ENCODE measurements at places on chromosomes 7 and 10.

DNA sequence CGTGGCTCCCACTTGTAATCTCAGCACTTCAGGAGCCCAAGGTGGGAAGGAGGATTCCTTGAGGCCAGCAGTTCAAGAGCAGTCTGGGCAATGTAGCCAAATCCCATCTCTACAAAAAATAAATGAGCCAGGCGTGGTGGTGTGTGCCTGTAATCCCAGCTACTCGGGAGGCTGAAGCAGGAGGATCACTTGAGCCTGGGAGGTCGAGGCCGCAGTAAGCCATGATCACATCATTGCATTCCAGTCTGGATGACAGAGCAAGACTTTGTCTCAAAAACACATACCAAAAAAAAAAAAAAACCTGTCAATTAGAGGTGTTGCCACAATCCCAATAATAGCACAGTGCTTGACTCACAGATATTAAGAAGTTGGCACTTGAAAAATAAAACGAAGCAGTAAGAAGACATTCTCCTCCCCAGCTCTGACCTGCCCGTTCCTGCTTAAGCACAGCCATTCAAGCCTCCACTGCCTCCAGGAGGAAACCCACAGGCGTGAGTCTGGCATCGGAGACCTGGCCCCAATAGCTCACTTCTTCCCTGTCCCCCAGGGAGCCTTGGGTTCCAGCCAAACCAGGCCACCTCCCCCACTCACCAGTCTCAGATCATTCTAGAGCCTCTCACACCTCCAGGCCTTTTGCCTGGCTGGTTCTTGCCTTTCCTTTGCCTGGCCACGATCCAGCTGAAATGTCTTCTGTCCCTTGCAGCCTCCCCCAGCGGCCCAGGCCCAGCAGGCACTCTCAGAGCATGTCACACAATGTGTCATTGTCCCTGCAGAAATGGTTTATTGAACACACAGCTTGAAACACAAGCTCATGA lies 45.3 kb upstream of the GTF2I start:
- DNase-seq: no peak

DNA sequence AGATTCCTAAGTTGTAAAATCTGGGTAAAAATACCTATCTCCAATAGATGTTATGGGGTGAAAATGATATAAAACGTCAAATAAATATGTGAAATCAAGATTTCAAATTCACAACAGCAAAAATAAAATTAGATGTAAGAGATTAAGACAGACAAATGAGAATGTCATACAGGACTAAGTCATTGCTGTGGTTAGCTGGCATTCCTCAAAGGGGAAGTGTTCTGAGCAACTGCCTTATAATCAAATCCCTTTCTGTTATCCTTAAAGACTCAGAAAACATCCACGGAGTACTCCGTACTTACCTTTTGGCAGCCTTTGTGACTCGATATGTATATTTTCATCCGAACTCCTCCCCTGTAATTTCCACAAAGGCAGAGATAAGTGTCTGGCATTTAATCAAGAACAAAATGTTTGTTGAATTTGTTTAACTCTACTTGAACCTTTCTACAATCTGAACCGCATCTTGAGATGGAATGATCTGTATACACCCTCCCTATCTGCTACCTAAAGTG lies 559.6 kb downstream of the GATA3 start:
- DNase-seq: no peak

GRCh38 chr7:134874407-134874806 lies 95.0 kb downstream of the CALD1 start:
- DNase-seq: no peak

- no peak for DNase-seq
These were observed 10.4 kb downstream of the CHRM2 start for GRCh38 chr7:136878878-136879277.

GRCh38 chr10:62050893-62051433 lies 149.5 kb downstream of the ARID5B start:
- DNase-seq: peak; percentile 50

- DNase-seq: no peak
These were observed 1.2 kb upstream of the ITGB1 start for GRCh38 chr10:32959006-32959920.

DNA sequence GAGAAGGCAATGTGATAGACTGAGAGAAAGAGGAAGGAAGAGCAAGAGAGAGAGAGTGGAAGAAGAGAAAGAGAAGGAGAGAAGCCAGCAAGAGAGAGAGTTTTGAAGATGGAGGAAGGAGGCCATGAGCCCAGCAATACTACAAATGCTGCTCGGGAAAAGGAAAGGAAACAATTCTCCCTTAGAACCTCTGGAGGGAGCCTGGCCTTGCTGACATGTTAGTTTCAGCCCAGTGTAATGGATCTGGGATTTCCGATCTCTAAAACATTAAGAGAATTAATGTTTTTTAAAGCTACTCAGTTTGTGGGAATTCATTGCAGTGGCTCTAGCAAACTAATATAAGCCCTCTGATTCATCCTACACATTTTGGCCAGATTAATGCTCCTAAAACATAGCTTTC lies 206.8 kb upstream of the MTPN start:
- no peak for DNase-seq

DNA sequence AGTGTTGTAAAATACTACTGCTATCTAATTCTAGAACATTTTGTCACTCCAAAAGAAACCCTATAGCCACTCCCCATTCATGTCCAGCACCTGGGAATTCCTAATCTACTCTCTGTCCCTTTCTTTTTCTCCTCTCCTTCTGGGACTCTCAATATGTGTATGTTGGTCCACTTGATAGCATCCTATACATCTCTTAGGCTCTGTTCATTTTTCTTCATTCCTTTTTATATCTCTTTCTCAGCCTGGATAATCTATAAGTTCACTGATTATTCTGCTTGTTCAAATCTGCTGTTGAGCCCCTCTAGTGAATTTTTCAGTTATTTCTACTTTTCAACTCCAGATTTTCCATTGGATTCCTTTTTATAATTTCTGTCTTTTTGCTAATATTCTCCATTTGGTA lies 108.6 kb downstream of the CCDC3 start:
- DNase-seq: no peak

- no peak for DNase-seq
These were observed 229.8 kb downstream of the KCND2 start for GRCh38 chr7:120502825-120503224.

DNA sequence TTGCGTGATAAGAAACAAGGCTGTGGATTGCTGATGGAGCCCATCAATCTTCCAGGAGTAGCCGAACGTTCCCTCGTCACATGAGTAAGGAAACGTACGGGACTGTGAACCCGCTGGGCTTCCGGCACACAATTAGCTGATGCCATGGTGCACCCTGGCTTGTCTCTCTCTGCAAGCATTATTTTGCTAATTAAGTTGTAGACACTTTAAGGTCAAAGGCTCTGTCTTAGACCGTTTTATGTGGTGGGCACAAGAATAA lies 50.9 kb downstream of the ADARB2 start:
- no peak for DNase-seq

DNA sequence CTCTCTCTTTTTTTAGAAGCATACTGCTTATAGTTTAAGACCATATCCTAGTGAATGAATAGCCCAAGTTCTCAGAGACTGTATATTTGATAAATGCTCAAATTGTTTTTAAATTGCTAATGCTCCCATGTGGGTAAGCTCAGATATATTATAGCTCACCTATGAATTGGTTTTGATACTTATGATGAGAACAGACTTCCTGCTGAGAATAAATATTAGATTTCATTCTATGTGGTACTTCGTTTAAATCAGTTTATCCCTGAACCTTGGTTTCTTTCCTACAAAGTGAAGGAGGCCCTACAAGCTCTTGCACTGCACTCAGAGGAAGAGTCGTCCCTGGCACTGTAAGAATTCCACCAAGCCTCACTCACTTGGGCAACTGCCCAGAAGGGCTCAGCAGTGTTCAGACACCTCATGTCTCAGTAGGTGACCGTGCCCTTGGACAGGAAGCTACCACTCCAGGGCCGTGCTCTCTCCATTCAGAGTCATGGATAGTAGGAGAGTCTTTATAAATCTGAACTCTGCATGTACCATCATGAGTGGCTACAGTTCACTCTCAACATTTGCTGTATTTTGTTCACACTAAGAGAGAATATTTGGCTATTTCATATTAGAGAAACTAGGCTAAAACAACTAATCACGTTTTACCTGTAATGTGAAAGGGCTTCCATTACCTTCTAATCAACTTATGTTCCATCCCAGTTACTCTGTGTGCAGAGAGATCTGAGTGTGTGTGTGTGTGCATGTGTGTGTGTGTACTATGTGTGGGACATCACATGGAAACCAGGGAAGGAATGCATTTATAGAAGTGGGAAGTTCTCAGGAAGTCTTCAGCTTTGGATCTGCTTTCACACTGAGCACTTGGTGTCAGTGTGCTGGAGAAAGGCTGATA lies 93.8 kb downstream of the PTPRE start:
- DNase-seq: no peak

- no peak for DNase-seq
These were observed 58.5 kb downstream of the GATA3 start for GRCh38 chr10:8112942-8113442.

- DNase-seq: no peak
These were observed 33.1 kb downstream of the GLRX3 start for GRCh38 chr10:130169136-130169859.

DNA sequence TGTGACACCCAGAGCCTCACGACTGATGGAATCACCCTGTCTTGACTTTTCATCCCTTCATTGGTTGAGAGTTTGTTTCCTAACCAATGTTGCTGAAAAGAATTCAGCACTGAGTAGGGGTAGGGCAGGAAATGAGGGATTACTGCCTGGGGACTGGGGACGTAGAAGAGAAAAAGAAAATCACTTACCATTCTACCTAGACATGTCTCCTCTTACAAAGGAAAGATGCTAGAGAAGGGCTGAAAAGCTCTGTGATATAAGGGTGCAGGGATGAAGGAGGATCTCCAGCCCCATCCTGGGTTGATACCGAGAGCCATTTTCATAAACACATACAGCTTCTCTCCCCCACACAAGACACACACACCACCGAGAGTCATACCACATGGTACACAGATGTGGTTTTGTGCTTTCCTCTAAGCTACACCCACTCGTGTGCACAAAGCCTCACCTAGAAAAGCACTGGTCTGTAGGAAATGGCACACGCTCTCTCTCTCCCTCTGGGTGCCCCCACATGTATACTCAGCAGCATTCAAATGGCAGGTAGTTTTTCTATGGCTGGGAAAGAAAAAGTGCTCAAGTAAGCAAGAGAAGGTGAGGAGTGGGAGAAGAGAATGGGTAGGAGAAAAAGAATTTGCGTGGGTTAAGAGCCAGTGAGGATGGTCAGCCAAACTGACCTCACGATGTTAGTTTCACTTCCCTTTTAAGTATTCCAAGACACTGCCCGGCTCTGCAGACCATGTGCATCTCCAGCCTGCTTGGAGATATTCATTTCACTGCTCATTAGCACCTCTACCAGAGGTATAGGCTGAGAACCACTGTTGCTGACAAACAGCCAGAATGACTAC lies 85.8 kb downstream of the CALD1 start:
- DNase-seq: no peak

GRCh38 chr7:85175217-85175616 lies 11.6 kb downstream of the SEMA3D start:
- no peak for DNase-seq

GRCh38 chr7:103987451-103987850 lies 2.0 kb downstream of the RELN start:
- no peak for DNase-seq

DNA sequence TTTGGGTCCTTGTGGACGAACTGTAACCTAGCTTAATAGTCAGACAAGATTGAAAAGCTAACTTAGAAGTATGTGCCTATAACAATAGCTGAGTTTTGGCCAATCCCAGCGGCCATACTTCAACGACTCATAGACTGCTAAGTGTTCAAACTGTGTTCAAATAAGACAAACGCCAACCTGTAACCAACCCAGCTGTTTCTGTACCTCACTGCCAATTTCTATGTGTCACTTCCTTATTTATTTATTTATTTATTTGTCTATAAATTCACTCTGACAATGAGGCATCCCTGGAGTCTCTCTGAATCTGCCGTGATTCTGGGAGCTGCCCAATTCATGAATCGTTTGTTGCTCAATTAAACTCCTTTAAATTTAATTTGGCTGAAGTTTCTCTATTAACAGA lies 21.7 kb downstream of the ST8SIA6 start:
- no peak for DNase-seq

DNA sequence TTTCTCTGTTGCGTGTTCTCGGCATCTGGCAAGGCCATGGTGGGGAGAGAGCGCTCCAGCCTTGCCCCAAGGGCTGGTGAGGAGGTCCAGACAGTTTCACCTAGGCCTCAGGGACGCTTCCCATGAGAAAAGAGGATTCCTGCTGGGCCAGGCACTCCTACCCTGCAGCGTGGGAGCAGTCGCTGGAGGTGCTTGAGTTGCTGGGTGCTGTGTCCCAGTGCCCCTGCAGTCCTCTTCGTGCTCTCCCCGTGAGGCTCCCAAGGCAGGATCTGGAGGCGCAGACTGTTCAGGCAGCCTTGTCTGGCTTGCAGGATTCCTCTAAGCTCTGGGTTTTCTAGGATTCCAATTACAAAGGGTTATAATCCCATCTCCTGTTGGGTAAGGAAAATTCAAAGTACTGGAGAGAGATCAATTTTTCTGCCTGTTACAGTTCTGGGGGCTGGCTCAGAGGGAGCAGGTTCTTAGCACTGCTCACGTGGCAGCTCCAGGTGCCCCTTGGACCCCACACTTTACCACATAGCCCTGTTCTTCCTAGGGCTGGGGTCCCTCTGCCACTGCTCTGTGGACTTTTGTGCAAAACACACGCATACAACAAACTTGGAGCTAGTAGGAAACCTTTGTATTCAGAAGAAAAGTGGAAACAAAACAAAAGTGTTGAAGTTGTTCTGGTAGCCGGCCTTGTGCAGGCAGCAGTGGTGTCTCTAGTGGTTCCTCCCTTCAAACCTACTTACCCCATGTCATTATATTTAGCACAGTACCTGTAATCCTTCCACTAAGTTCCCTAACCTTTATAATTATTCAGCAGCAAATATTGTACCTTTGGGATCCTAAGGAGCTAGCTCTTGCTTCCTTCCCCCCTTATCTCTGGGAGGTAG lies 60.5 kb downstream of the CCNY start:
- no peak for DNase-seq

GRCh38 chr7:129492391-129492790 lies 9.9 kb upstream of the SMKR1 start:
- DNase-seq: no peak

GRCh38 chr7:155489862-155490696 lies 32.1 kb downstream of the EN2 start:
- no peak for DNase-seq

GRCh38 chr7:124942399-124942798 lies 12.8 kb upstream of the POT1 start:
- DNase-seq: no peak

DNA sequence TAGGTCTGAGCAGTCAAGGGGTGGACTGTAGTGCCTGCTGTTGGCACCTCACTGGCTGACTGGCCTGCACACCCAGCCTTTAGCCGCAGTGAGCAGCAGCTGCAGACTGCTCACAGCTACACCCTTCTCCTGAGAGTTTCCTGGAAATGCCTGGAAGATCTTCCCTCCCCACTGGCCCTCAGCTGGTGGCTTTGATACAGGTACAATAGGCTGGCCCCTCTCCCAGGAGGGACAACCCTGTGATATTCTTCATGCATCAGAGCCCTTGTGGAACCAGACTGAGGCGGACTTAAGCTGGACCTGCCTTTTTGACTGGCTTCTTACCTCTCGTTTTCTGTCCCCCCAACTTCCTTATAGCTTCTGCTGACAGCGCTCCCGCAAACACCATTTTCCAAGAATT lies 6.4 kb downstream of the GCK start:
- no peak for DNase-seq

GRCh38 chr7:140033036-140033435 lies 29.7 kb downstream of the PARP12 start:
- no peak for DNase-seq
